ENCODE measurements at places on chromosomes 7 and 10. TPM values are rescaled to one million over a fixed set of nuclear protein-coding genes. Genes with fewer than 3 reads are reported as not detected.

- no peak for DNase-seq
- no peaks in the 10 kb centered on the region for H3K4me1 ChIP-seq
- H3K27ac ChIP-seq = no peak overlapping the region
Observed at GRCh38 chr10:75495434-75496190, 64.2 kb downstream of the LRMDA start.

GRCh38 chr10:95814011-95814727 lies 58.2 kb downstream of the ENTPD1 start:
- H3K27ac ChIP-seq = no peak overlapping the region
- no peak overlapping the region for H3K4me3 ChIP-seq
- H3K36me3 ChIP-seq = no peaks in the 10 kb centered on the region
- no peak for DNase-seq

Gene CCL26
- not detected for total RNA-seq

DNA sequence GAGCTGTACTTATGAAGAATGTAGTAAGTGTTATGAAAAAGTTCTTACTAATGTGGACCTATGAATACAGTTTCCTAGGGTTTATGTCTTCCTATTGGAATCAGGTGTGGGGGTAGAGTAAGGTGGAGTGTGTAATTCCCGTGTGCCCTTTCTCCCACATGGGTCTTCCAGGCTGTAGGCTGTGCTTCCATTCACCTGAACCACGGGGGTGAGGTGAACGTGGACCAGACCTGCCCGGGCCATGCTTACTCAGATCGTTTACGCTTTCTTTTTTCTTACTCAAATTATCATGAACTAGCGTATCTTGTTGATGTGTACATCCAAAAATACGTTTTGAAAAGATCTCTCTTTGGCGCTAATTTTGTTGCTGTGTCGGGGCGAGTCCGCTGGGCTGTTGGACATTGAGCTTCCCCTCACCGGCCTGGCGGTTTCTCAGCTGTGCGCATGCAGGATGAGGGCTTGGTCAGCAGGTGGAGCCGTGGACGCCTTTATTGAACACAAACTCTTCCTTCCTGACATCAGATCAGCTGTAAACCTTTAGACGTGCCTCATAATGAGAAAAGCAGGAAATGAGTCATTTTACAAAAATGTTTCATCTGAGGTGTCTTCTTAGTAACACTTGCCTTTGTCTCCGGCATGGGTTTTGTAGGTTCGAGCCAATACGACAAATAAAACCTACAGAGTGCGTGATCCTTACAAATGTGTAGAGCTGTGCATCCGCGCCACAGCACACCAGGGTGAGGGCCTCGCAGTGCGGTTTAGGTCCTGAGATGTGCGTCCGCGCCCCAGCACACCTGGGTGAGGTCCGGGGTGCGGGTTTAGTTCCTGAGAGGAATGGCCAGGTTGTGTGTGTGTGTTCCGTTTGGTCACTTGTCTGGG lies 53.8 kb downstream of the WDR37 start:
- peak overlapping the region; percentile 88 for H3K27ac ChIP-seq
- H3K4me1 ChIP-seq = peaks cover 25% of the 10 kb centered on the region
- H3K27me3 ChIP-seq = no peaks in the 10 kb centered on the region
- H3K36me3 ChIP-seq = peaks cover 43% of the 10 kb centered on the region

GRCh38 chr10:121405096-121405495 lies 193.1 kb downstream of the FGFR2 start:
- DNase-seq = no peak
- no peaks in the 10 kb centered on the region for H3K4me1 ChIP-seq
- H3K27me3 ChIP-seq = no peaks in the 10 kb centered on the region

DNA sequence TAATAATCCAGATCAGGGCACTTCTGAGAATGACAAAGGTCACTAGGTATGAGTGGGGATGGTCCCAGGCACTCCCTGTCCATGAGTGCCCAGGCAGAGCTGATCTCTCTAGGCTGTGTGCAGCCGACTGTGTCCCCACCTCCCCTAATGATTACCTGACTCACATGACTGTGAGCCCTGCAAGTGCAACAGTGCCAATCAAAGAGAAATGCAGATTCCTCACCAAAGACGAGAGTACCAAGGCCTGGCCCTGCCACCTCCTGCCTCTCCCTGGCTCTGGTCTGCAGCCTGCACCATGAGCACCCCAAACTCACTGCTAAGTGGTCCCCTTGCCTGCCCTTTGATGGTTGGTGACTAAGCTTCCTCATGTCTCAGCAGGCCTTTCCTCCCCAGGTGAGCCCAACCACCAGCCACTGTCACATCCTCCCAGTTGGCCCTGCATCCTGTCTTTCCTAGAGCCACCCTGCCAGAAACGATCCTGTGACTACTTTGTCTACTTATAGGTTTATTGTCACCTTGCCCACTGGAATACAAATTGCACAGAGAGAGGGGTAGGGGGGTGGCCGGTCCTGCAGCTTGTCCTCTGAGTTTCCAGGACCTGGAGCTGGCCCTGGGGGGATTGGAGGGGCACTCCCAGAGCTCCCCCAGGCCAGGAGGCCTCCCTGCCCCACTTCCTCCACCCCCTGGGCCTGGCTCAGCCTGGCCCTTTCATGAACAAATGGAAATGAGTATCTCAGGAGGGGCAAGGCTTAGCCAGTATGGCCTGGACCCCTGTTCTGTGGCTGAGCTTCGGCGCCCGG lies 22.4 kb upstream of the GDF10 start:
- peak; percentile 61 for DNase-seq
- H3K27me3 ChIP-seq = no peaks in the 10 kb centered on the region

DNA sequence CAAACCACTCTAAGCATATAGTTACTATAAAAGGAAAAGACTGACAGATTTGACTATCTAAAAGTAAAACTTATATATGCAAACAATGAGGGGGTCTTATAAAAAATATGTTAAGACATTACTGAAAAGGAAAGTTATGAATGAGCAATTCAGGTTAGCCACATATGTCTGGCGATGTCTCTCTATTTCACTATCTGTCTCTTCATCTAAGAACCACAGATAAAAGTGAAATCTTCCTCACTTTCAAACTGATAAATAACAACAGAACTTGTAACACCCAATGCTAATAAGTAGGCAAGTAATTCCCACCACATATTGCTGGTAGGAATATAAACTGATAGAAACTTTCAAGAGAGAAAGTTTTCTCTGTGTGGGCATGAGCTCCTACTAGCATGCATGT lies 138.2 kb downstream of the CHCHD3 start:
- peaks cover 9% of the 10 kb centered on the region for H3K4me1 ChIP-seq
- DNase-seq = no peak
- H3K4me3 ChIP-seq = no peak overlapping the region

Gene LIPM
- not detected for total RNA-seq

Gene RBP3
- not detected for total RNA-seq

DNA sequence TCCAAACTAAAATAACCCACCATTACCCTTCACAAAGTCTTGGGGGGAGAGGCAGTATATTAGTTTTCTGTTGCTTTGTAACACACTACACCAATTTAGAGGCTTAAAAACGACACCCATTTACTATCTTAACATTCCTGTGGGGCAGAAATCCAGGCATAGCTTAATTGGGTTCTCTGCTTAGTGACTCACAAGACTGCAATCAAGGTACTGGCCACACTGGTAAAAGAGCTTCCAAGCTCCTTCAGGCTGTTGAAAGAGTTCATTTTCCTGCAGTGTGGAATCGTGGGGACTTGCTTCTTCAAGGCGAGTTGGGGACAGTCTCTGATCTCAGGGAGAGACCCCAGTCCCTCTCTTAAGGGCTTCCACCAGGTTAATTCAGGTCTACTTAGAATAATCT lies 139.1 kb downstream of the XPNPEP1 start:
- no peaks in the 10 kb centered on the region for H3K36me3 ChIP-seq
- no peak overlapping the region for H3K27ac ChIP-seq
- DNase-seq = no peak
- no peaks in the 10 kb centered on the region for H3K4me1 ChIP-seq
- peaks cover 9% of the 10 kb centered on the region for H3K27me3 ChIP-seq
- no peak overlapping the region for H3K4me3 ChIP-seq

Gene CYP26A1
- total RNA-seq = not detected

Gene ZNF804B
- total RNA-seq = not detected

DNA sequence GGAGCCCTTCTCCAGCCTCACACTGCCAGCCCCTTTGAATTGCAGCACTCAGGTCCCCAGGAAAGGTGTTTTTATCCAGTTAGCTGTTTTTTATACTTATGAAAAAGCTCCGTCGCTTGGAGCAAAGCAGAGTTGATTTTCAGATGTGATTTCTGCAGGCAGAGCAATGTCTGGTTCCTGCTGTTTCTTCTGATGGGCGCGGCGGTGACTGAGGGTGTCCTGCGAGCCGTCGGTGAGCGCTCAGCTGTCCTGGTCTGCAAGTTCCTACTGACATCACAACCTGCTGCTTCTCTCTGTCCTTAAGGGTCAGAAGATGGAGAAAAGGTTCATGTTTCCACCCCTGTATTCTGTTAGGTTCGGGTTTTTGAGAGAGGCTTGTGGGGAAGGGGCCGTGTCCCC lies 109.6 kb upstream of the FAM20C start:
- no peaks in the 10 kb centered on the region for H3K4me1 ChIP-seq
- no peak overlapping the region for H3K27ac ChIP-seq
- no peaks in the 10 kb centered on the region for H3K36me3 ChIP-seq
- no peak overlapping the region for H3K4me3 ChIP-seq
- no peak for DNase-seq
- H3K27me3 ChIP-seq = no peaks in the 10 kb centered on the region

GRCh38 chr7:140297192-140297591 lies 101.1 kb downstream of the SLC37A3 start:
- H3K27me3 ChIP-seq = no peaks in the 10 kb centered on the region
- no peak overlapping the region for H3K27ac ChIP-seq
- H3K4me3 ChIP-seq = no peak overlapping the region

Gene ZNF12
- total RNA-seq = 18.2 TPM

Gene ANKRD30A
- total RNA-seq = not detected

Gene PBLD
- 0.70 TPM for total RNA-seq

Gene SLC4A2
- total RNA-seq = 69.1 TPM

- H3K4me1 ChIP-seq = no peaks in the 10 kb centered on the region
- peaks cover 15% of the 10 kb centered on the region for H3K27me3 ChIP-seq
- DNase-seq = no peak
- H3K4me3 ChIP-seq = no peak overlapping the region
- no peaks in the 10 kb centered on the region for H3K36me3 ChIP-seq
Observed at GRCh38 chr10:3042589-3042988, 24.8 kb upstream of the PFKP start.

DNA sequence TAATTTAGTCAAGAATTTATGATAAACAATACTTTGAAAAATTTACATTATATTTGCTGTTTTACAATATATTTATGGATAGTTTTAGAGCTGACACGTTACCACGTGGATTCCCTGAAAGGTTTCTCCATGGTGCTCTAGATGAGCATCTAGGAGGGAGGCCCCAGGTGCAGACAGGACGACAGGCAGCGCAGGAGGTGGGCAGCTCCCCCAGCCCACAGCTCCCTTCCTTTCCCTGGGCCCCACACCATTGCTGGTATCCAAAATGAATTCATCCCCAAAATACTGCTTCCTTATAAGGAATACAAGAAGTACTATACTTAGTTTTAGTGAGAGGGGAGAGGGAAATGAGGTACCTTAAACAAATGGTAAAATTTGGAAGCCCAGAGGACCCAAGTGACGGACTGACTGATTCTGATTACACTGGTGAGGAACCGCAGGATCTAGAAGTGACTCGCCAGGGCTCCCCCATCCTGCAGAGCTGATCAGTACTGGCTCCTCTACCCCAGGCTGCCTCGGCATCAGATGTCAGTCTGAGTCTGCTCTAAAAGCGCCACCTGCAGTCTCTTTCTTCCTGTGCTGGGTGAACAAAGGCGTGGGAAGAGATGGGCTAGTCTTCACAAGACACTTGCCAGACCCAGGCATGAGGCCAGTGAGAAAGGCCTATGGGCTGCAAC lies 89.2 kb downstream of the DLG5 start:
- H3K4me3 ChIP-seq = no peak overlapping the region
- DNase-seq = peak; percentile 69
- no peaks in the 10 kb centered on the region for H3K27me3 ChIP-seq
- H3K4me1 ChIP-seq = peaks cover 6% of the 10 kb centered on the region
- H3K36me3 ChIP-seq = no peaks in the 10 kb centered on the region
- no peak overlapping the region for H3K27ac ChIP-seq

Gene SMKR1
- 6.1 TPM for total RNA-seq

GRCh38 chr7:5780801-5781496 lies 514 bp downstream of the RNF216 start:
- peaks cover 16% of the 10 kb centered on the region for H3K36me3 ChIP-seq
- H3K4me3 ChIP-seq = peak overlapping the region; percentile 84
- H3K4me1 ChIP-seq = peaks cover 29% of the 10 kb centered on the region
- no peaks in the 10 kb centered on the region for H3K27me3 ChIP-seq
- DNase-seq = peak; percentile 52

GRCh38 chr7:19203686-19204085 lies 58.5 kb upstream of the FERD3L start:
- no peak for DNase-seq
- H3K36me3 ChIP-seq = no peaks in the 10 kb centered on the region
- H3K4me3 ChIP-seq = no peak overlapping the region
- H3K4me1 ChIP-seq = no peaks in the 10 kb centered on the region
- no peak overlapping the region for H3K27ac ChIP-seq

GRCh38 chr10:47101807-47102206 lies 190.6 kb downstream of the PTPN20 start:
- H3K27me3 ChIP-seq = no peaks in the 10 kb centered on the region
- no peak for DNase-seq
- no peak overlapping the region for H3K4me3 ChIP-seq
- peaks cover 1% of the 10 kb centered on the region for H3K36me3 ChIP-seq

DNA sequence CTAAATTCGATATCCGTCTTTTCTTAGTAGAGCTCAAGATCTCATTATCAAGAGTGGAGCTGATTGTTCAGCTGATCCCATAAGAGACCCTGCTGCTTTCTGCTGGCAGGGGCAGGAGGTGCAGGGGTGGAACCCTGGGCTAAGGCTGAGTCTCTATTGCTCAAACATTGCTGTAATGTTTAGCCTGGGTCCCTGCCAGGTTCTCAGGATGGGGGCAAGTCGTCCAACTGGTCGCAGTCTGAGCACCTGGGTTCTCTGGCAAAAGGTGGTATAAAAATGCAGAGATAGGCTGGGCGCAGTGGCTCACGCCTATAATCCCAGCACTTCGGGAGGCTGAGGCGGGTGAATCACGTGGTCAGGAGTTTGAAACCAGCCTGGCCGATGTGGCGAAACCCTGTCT lies 62.0 kb upstream of the NRBF2 start:
- peaks cover 42% of the 10 kb centered on the region for H3K27me3 ChIP-seq
- no peak overlapping the region for H3K4me3 ChIP-seq
- no peaks in the 10 kb centered on the region for H3K36me3 ChIP-seq
- H3K27ac ChIP-seq = no peak overlapping the region

Gene VGF
- total RNA-seq = not detected

Gene GLCCI1
- 9.0 TPM for total RNA-seq

GRCh38 chr7:33050535-33051318 lies 11.8 kb downstream of the NT5C3A start:
- peaks cover 54% of the 10 kb centered on the region for H3K4me1 ChIP-seq
- H3K4me3 ChIP-seq = no peak overlapping the region
- H3K27ac ChIP-seq = no peak overlapping the region
- H3K36me3 ChIP-seq = peaks cover 10% of the 10 kb centered on the region
- H3K27me3 ChIP-seq = no peaks in the 10 kb centered on the region

GRCh38 chr10:114038819-114039218 lies 4.8 kb upstream of the ADRB1 start:
- peaks cover 5% of the 10 kb centered on the region for H3K4me1 ChIP-seq
- no peak overlapping the region for H3K4me3 ChIP-seq
- H3K27me3 ChIP-seq = peaks cover 56% of the 10 kb centered on the region
- DNase-seq = no peak
- no peak overlapping the region for H3K27ac ChIP-seq
- H3K36me3 ChIP-seq = no peaks in the 10 kb centered on the region
